ENCODE measurements at places on chromosomes 16 and 17.

DNA sequence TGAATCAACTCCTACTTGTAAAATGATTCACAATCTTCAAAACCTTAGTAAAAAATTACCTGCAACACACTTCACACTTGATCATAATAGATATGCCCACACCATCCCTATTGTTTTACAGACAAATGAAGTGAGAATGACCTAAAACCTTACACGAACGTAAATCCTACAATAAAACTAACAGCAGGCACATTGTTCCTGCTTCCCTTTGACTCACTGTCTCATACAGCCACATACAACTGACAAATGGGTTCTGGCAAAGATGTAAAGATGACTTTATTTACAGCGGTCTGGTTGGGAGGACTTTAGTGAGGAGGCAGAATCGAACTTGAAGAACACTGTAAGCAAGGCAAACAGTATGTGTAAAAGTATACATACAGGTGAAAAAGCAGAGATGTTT lies 188.7 kb downstream of the MYO1D start:
- DNase-seq: no peak

DNA sequence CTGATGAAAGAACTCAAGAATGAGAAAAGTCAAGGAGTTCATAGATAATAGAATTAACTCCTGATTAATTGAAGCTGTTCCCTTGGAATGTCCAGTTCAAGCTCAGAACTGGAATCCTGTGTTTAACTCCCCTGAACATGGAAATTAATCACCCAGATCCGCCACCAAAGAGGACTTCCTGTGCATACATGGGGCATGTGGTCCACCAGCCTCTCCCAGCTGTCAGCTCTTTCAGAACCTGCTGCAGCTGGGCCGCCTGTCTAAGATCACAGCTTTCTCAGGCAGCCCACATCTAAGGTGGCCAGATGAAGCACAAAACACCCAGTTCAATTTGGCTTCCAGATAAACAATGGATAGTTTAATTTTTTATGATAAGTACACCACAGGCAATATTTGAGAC lies 203.7 kb upstream of the COX10 start:
- no peak for DNase-seq

DNA sequence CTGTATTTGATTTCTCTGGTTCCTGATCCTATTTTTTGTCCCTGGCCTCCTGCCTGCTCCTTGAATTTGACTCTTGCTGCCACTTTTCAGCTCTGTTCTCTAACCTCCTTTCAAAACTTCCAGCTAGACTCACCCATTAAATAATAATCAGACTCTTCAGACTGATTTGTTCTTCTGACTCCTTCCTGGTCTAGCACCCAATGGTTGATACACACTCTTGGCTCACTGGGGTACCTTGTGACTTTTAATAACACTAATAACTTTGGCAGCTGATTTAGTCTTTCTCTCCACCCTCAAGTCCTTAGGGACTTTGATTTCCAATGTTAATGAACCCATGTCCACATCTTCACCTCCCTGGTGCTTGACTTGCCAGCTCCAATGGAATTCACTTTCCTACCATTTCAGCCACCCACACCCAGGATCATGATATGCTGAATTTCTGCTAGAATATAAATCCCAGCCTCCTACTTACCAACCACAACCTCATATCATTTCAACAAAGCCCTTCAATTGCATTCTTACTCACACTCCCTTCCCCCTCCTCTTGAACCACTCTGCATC lies 19.7 kb upstream of the C16orf82 start:
- no peak for DNase-seq

GRCh38 chr16:87351320-87351698 lies 32.3 kb downstream of the FBXO31 start:
- no peak for DNase-seq

GRCh38 chr17:36601303-36602029 lies at the start of gene MRM1:
Gene MRM1, plus strand, starts transcription at chr17:36601583. Its CDS starts 228 bp downstream, at chr17:36601811.
- peak; percentile 84 for DNase-seq

DNA sequence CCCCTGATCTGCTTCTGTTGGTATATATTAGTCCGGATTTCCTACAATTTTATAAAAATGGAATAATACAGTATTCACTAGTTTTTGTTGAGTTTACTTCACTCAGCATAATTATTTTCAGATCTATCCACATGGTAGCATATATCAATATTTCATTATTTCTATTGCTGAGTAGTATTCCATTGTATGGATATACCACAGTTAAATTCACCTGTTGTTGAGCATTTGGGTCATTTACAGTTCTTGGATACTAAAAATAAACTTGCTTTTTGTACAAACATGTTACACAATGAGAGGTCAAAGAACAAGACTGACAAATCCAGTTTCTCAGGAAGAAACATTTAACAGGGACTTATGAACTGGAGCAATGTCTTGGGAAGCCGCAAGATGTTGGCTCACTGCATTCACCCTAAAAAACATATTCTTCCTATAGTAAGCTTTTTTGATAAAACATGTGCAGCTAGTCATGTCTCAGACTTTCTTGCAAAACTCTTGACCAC lies 126.9 kb upstream of the HS3ST2 start:
- DNase-seq: no peak

DNA sequence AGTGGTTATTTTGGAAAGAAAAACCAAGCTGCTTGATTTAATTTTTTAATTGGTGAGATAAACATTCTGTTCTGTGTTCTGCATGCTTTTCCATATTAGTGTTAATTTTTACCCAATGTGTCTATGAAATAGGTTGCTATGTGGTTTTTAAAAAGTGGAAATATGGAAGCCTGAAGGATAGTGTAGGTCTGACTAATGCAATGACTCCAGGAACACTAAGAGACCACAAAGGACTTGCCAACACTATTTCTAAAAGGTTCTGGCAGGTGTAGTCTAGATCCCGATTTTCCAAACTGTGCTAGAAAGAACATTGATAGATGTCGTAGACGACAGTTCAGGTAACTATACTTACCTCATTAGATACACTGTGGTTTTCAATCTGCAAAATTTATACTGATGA lies 877.4 kb upstream of the GOT2 start:
- no peak for DNase-seq

GRCh38 chr16:77794586-77794985 lies 6.2 kb downstream of the VAT1L start:
- no peak for DNase-seq

GRCh38 chr16:75377729-75378386 lies 55.4 kb downstream of the CFDP1 start:
- DNase-seq: no peak

GRCh38 chr17:58273453-58274104 lies 7.2 kb downstream of the MPO start:
- DNase-seq: no peak

DNA sequence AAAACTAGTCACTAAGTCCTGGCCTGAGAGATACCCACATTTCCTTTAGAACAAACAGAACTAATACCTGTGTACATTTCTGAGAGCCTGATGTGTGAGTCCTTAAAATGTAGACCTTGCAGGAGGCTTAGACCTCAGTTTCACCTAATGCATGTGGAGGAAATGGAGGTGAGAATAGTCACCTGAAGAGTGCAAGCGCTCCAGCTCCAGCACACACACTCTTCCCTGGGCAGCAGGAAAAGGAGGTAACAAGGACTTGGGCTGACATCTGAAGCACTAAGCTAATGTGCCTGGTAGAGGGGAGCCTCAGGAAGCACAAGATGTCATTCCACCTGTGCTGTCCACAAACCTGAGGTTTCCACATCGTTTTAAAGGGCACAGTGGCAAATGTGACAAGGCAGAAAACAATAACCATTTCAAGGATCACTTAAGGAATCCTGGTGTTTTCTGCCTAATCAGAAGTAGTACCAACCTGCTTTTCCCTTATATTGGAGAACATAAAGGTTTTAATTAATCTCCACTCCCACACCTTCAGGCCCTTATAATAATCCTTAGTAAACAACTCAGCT lies 17.2 kb upstream of the RSL1D1 start:
- no peak for DNase-seq

DNA sequence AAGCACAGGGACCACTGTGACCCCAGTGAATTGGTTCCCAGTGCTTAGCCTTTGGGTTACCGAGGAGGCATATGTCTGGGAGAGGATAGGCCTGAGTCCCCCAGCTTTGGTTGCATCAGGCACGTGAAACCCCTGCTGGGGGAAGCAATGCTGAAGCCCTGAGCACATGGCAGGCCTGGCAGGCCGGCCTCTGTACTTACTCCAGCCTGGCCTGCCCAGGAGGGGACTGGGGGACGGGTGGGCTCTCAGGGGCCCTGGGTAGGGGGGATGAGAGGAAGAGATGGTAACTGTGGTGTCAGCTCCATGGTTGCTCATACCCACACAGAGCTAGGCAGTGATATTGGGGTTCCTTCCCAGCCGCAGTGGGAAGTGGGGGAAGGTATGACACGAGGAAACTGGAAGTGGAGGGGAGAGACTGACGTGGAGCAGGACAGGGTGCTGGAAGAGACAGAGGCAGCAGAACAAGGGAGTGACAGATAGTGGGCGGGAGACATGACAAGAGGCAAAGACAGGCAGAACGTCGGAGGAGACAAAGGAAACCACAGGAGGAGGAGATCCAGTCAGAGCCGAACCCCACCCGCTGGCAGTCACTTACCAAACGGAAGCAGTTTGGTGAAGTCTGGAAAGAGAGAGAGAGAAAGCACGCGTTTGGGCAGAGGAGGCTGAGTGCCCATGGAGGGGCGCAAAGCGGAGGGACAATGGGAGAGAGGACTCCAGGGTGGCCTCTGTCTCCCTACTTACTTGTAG lies 9.1 kb downstream of the TMEM208 start:
- no peak for DNase-seq

- DNase-seq: peak; percentile 53
Measured at GRCh38 chr17:77125432-77125901, 15.3 kb upstream of the SEC14L1 start.

DNA sequence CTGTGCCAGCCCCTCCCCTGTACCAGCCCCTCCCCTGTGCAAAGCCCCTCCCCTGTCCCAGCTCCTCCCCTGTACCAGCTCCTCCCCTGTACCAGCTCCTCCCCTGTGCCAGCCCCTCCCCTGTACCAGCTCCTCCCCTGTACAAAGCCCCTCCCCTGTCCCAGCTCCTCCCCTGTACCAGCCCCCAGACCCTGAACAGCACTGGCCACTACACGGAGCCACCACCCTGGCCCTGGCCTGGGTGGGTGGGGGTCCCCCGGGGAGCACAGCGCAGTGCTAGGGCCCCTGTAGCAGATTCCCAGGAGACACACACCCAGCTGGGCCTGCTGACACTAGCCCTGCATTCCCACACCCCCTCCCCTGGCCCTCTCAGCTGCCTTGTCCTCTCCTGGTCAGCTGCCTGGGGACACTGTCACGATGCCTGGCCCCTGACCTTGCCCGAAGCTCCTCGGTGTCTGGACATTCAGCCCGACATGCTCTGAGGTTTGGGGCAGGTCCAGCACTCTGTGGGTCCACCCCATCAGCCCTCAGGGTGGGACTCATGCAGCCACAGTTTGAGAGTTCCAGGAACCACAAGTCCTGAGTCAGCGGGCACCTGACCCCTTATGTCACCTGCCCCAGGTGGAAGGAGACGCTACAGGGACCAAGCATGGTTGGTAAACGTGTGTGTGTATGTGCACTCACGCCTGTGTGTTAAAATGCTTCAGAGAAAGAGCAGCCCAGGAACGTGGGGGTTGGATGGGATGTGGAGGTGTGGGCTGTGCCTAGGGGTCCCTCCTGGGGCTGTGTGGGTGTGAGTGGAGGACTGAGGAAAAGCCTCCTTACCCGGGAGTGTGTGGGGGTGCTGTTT lies 114.2 kb downstream of the METRNL start:
- peak; percentile 86 for DNase-seq

- no peak for DNase-seq
Measured at GRCh38 chr16:25065899-25066298, 45.6 kb upstream of the LCMT1 start.

DNA sequence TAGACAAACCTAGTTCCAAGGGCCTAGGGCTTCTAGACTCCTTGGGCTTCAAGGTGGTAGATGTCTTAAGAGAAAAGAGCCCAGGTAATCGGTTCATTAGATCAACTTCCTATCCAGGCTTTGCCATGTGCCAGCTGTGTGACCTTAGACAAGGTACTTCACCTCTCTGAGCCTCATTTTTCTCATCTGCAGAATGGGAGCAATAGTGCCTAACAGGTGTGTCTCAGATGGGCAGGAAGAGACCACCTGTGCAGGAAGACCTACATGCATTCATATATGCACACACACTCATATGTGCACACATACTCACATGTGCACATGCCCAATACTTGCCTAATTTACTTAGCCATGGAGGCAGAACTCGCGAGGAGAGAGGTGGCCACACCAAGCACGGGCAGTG lies 15.7 kb downstream of the SLC12A3 start:
- no peak for DNase-seq

- no peak for DNase-seq
Measured at GRCh38 chr17:40092581-40092980, 7.8 kb downstream of the NR1D1 start.

DNA sequence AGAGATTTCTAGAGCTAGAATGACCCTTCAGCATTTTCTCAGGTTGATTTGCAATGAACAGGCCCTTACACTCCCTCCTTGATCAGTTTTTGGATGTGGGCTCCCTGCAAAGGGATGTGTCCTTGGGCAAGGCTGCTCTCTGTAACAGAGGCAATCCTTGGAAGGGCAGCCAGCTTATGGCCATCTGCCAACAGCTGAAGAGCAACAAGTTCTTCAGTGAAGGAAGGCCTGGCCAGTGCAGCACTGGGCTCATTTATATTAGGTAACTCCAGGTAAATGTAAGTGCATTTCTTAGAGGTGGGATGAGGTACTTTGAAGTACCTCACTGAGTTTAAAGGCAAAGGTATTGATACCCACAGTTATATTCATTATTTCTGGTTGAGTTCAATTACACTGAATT lies 114.3 kb upstream of the KCNJ16 start:
- DNase-seq: no peak

DNA sequence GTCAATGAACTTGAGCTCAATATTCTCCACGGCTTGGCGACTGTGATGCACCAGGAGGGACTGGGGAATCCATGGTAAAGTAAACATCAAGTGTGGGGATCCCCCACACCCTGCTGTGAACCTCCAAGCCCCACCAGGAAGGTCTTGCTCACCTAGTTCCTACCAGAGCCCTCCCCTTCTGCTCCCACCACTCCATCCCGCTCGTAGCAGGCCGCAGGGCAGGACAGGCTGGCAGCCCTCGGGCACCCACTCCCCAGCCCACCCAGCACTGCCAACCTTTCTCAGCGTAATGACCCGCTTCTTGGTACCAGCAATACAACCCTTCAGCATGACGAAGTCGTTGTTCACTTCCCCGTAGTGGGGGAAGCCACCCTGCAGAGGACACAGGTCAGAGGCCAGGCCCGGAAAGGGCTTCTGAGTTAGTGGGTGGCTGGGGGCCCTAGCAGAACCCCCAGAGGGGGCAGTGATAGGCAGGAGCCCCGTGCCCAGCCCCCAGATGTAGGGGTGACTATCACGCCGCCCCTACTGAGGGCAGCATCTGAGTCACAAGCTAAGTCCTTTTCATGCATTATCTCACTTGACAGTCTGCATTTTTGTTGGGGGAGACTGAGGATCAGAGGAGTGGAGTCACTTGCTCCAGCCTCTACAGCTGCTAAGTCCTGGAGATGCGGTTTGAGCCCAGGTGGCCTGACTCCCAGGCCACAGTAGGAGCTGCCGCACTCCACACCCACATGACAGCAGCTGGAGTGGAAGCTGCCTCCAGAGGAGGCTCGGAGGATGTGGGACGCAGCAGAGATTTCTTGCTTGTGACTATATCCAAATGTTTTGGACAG lies 2.8 kb upstream of the MSRB1 start:
- no peak for DNase-seq
